ENCODE measurements at places on chromosomes 1 and 21.

DNA sequence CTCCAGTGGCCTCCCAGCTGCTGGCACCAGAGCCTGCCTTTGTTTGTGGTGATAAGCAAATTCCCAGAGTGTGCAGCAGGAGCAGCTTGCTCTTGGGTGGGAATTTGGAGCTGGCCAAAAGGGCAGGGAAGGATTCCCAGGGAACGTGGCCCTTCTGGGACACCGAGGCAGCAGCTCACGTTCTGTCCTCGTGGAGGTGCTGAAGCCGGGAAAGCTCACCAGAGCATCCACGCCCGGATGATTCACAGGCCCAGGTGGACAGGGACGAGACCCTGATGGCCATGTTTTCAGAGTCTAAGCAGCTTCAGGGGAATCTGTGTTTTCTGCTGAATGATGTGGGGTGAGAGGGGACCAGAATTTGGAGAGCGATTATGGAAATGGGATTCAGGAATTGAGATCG is 19.1 kb upstream of the KLHDC7A start:
- DNase-seq = no peak

DNA sequence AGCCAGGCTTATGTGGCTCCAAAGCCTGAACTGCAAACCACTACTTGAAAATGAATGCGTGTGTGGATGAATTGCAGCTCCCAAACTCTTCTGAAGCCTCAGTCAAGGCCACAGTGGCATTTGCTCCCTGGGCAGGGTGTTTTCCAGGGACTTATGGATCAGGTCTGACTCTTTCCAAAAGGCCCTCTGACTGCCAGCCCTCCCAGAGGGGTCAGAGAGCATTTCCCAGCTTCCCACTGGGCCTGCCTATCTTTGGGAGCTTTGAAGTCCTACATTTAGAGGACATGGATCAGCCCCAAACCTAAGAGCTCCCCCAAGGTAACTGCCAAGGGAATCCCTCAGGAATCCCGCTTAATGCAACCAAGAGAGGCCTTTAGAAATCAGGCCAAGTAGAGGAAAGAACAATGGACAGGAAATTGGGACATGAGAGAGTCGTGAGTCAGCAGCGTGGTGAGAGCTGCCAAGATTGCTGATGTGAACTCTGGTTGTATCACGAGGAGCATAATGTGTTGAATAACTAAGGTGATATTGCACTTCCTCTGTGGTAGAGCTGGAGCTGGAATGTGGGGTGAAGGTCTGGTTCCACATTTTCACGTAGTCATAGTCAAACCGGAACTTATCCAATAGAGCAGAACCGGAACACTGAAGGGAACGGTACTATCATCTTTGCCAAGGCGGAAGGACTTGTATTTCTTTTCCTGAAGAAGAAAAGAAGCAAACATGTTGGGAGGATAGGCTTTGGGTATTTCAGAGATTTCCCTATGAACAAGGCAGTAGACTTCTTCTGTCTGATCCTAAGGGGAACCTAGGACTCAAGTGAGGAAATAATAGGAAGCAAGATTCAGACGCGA is 99.4 kb upstream of the JUN start:
- no peak for DNase-seq

GRCh38 chr1:182739545-182739944 is 50.0 kb upstream of the NPL start:
- DNase-seq = no peak

DNA sequence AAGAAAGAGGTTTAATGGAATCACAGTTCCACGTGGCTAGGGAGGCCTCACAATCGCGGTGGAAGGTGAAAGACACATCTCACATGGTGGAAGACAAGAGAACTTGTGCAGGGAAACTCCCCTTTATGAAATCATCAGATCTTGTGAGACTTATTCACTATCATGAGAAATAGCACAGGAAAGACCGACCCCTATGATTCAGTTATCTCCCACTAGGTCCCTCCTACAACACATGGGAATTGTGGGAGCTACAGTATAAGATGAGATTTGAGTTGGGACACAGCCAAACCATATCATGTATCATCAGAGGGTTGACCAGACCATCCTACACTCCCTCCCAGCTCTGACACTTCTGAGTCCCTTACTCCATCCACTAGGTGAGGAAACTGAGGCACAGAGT is 143.9 kb upstream of the KLHDC7A start:
- DNase-seq = no peak

GRCh38 chr1:25669781-25670567 is 53.4 kb downstream of the MAN1C1 start:
- no peak for DNase-seq

DNA sequence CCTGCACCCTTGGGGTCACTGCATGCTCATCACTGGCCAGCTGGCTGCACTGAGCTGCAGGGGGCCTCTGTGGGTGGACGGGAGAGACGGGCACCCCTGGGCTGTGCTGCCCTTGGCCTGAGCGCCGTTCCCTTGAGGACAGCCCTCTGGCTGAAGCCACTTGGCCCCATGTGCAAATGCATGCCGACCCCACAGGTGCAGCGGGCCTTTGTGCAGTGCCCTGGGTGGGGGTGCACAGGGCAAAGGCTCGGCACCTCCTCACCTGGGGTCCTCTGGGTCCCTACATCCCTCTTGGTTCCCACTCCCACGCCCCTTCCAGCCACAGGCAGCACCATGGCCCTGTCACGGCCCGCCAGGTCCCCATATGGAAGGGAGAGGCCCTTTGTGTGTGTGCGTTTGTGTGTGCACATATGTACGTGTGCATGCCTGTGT is 41.3 kb downstream of the COQ8A start:
- no peak for DNase-seq

GRCh38 chr21:30984889-30985288 is 53.4 kb downstream of the KRTAP19-8 start:
- DNase-seq = no peak

- DNase-seq = no peak
Observed at GRCh38 chr1:244968471-244968871, 104.1 kb upstream of the HNRNPU start.

DNA sequence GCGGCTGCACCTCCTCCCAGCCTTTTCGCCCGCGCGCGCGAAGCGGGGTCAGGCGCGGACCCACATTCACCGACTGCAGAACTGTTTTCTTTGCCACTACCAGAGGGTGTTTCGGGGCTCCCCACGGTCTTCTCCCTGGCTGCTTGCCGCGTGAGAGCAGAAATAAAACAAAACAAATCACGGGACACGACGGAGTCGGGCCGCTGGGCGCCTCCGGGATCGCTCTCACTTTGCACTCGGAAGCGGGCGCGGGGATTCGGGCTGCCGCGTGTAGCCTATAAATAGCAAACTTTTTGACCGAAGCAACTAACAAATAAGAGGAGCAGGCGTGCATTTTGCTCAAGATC is 412.3 kb upstream of the ESRRG start:
- DNase-seq = no peak

DNA sequence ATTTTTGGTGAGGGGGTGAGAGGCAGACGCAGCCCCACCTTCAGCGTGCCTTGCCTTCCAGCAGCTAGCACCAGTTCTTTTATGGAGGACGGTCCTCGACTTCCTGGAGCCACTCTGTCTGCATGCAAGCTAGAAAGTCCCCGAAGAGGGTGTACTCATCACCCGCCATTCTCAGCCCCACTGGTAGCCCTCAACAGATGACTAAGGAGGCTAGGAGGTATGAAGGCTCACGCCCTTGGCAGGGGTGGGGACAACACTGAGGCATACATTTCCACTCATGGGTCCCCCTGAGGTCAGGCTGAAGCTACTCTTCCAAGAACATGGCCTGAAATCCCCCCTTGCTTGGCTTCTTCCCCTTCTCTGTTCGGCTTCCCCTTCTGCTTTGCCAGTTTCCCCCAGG is 8.9 kb upstream of the PTPRF start:
- no peak for DNase-seq

DNA sequence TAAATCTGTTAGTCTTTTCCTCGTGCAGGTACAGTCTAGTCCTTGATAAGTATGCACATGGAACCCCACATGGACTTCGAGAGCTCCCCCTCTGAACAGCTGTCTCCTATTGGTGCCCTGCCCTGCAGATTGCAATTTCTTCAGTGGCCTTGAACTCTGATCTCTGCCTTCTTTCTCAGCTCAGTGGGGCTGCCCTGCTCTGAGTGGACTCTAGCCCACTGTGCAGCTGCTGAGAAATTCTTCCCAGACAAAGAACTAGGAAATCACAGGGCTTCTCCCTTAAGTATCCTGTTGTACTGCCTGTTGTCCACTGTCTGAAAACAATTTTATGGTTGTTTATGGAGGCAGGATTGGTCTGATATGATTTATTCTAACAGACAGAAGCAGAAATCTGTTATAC is 38.2 kb downstream of the ADAM30 start:
- DNase-seq = no peak

DNA sequence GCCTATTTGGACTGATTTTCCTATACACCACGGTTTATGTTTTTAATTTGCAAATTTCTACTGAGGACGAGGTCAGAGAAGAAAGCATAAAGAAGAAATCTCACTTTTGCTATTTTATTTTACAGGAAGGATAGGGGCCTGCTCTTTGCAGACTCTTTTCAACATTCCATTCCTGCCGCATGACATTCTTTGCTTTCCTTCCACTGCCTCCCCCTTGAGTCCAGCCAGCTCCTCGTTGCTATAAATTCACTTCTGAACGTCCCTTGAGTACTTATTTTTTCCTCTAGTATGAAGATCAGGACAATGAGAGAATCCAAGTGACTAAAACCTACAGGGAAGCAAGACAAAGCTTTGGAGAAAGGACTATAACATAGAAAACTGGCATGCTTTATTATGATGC is 53.4 kb upstream of the PTGFR start:
- DNase-seq = no peak

DNA sequence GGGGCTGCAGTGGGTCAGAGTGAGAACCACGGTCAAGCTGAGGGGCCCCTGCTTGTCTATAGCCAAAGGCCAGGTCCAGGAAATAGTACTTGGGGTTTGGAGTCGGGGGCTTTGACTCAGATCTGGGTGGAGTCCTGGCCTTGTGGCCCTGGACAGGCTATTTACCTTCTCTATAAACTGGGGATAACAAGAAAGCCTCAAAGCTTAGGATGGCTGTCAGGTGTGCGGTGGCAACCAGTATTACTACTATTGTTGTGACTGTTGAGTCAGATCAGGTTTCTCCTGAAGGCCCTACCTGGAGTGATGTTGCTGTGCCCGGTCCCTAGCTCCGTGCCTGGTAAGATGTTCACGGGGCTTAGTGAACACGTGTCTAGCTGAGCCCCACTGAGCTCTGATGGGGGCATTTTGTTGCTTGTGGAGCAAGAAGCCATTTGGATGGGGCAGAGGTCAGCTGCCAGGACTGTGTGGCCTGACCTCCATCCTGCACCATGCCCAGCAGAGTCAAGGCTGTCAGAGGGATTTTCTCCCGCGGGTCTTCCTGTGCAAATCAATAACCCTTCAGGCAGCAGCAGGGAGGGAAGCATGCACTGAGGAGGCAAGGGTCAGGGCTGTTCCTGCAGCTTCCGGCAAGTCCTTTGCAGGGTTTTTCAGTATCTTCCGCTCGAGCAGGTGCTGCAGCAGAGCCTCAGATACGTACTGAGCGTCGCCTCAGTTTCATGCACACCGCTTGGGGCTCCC is 170.3 kb downstream of the CAMTA1 start:
- no peak for DNase-seq

DNA sequence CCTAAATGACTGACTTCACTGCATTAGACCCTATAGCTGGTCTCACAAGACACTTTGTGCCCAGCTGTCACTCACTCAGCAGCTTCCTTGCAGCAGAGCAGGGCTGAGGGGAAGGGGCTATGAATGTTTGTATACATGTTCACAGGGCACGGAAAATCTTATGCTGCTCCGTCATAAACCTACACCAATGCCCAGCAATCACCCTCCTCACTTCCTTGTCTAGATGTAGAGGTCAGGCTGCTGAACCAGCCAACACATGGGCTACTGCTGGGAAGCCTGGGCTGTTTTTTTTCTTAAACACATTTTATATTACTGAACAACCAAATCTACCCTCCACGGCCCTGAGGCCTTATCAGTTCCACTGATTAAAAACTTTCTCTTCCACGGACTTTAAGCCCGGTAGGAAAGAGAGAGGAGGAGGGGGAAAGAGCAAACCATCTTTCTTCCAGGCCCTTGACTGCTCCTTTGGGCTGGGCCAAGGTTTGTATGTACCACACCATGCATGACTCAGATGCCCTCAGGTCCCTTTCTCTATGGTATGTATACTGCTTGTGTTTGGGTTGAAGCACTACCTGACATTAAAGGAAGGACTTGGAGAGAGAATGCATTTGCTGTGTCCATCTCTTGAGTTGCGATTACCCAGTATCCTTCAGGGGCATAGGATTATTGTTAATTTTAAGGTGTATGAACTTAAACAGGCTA is 12.7 kb downstream of the MTFR1L start:
- no peak for DNase-seq

- DNase-seq = no peak
Observed at GRCh38 chr1:117815926-117816325, 113.5 kb downstream of the GDAP2 start.

DNA sequence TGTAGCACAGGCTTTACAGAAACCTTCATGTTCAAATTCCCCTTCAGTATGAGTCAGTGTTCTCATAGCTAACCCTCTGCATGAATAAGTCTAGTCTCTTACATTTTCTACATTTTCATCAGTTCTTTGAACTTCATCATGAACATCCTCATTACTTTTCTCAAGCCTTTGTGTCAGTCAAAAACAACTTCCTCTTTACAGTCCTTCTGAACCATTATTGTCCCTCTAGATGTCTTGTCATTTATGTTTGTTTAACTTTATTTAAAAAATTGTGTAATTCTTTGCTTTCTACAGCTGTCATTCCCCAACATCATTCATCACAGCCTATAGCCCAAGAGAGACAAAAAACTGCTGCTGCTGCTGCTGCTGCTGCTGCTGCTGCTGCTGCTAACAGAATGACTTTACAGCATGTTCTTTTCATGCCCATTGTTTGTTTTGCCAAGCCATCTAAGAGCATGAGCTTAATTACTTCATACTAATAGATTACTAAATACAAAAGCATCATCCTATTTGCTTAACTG is 133.1 kb downstream of the LRRC40 start:
- DNase-seq = no peak

- no peak for DNase-seq
Observed at GRCh38 chr1:143736562-143736961, 235.2 kb downstream of the FAM72C start.

Data from globus pallidus (tissue), 1 donor.